ENCODE measurements at places on chromosomes 1 and 21. TPM values are rescaled to one million over a fixed set of nuclear protein-coding genes. Genes with fewer than 3 reads are reported as not detected.

The TMEM61 gene
- not detected for total RNA-seq

GRCh38 chr1:57916041-57916440, 492.2 kb upstream of the DAB1 start:
- DNase-seq: no peak

DNA sequence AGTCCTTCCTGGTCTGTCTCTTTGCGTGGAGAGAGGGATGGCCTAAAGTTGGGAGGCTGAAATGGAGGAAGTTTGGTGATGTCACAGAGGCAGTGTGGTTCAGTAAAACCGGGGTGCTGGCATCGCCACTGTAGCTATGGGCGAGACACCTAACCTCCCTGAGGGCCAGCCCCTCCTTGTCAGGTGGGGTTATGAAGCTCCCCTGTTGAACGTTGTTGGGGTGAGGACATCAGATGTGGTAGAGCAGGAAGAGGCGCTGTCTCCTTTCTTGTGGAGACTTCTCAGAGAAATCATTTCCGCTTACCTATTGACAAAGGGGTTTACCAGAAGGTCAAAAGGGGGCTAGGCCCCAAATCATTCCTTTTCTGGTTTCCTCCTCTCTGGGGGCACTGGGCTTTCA, 294.7 kb downstream of the SIPA1L2 start:
- no peak for DNase-seq

- no peak for DNase-seq
Measured at GRCh38 chr1:203456577-203456976, 19.0 kb upstream of the PRELP start.

DNA sequence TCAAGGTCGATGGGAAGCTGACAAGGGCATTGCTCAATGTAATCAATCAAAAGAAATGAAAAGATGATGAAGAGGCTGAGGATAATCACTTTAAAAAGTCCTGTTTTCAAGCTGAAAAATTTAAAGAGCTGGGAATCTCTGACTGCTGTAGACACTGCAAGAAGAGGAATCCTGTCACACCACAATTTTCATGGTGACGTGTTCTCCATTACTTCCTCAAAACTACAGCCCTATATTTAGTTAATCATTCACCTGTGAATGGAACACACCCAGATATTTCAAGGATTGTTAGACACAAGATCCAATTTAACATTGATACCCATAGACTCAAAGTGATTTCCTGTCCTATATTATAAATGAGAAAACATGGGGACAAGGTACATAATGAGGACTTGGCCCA, 1048.3 kb downstream of the AMY1C start:
- no peak for DNase-seq
